ENCODE measurements at places on chromosomes 7 and 10.

- no peak for DNase-seq
- H3K4me1 ChIP-seq: no peaks in the 10 kb centered on the region
- H3K4me3 ChIP-seq: no peak overlapping the region
- no peaks in the 10 kb centered on the region for H3K36me3 ChIP-seq
- no peaks in the 10 kb centered on the region for H3K27me3 ChIP-seq
Measured at GRCh38 chr10:20277820-20278219, 461.6 kb downstream of the PLXDC2 start.

DNA sequence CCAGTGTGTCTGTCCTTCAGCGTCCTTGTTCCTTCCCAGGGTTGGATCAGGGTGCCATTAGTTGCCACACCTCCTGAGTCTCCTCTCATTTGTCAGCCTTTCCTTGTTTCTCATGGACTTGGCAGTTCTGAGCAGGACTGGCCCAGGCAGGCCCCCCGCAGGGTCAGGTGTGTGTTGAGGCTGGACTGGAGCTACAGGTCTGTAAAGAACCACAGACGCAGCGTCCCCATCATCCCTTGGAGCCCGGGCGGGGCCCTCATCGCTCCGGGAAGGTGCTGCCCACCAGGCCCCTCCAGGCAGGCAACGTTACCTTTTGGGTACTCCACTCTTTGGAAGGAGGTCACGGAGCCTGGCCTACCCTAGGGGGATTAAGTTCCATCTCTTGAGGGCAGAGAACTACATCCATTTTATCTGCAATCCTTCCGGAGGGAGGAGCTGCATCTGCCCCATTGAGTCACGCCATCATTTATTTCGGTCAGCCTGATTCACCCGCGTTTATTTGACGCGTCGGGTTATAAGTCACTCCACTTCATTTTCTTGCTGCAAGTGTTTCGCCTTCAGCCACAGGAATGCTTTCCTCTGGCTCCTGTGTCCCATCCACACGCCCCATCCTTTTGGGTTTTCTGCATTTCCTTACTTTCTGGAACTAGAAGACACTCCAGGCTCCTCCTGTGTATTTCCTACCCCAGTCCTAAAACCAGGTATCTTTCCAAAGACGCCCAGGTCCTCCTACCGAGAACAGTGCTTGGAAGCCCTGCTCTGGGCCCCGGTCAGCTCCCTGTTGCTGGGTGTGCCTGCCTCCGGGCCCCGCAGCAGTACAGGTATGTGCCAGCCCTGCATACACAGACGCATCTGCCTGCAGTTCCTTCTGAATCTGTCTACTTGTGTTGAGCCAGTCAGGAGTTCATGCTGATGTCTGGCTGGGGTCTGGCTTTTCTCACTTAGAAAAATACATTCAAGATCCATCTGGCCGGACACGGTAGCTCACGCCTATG, 141.9 kb downstream of the MAD1L1 start:
- DNase-seq: no peak
- no peaks in the 10 kb centered on the region for H3K27me3 ChIP-seq
- H3K27ac ChIP-seq: no peak overlapping the region
- no peaks in the 10 kb centered on the region for H3K4me1 ChIP-seq

GRCh38 chr10:60376221-60377041, 13.2 kb downstream of the ANK3 start:
- no peak overlapping the region for H3K4me3 ChIP-seq
- no peaks in the 10 kb centered on the region for H3K4me1 ChIP-seq
- no peaks in the 10 kb centered on the region for H3K36me3 ChIP-seq
- DNase-seq: no peak
- H3K27ac ChIP-seq: no peak overlapping the region
- no peaks in the 10 kb centered on the region for H3K27me3 ChIP-seq

GRCh38 chr7:14047709-14048399, 58.4 kb upstream of the ETV1 start:
- H3K4me3 ChIP-seq: no peak overlapping the region
- H3K36me3 ChIP-seq: no peaks in the 10 kb centered on the region
- H3K27ac ChIP-seq: no peak overlapping the region
- no peaks in the 10 kb centered on the region for H3K27me3 ChIP-seq

DNA sequence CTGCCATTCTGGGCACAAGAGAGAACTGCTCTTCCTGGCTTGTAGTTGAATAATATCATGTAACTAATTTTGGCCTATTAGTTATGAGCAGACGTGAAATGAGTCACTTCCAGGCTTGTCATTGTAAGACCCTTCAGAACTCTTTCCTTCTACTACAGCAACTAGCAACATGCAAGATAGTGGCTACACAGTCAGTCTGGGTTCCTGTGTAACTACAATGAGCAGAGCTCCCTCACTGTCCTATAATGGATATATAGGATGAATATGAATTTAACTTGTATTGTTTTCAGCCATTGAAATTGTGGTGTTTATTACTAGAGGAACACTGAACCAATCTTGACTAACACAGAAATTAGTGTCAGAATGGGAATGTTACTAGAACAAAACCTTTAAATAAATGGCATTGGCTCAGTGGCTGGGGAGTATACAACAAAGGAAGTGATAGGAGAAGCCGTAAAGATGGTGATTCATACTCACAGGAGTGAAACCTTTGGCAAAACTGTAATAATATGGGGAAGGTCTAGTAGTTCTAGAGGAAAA, 2.9 kb upstream of the MTPN start:
- H3K27me3 ChIP-seq: no peaks in the 10 kb centered on the region
- peak overlapping the region; percentile 89 for H3K4me3 ChIP-seq
- no peaks in the 10 kb centered on the region for H3K36me3 ChIP-seq
- no peak for DNase-seq
- peak overlapping the region; percentile 81 for H3K27ac ChIP-seq

DNA sequence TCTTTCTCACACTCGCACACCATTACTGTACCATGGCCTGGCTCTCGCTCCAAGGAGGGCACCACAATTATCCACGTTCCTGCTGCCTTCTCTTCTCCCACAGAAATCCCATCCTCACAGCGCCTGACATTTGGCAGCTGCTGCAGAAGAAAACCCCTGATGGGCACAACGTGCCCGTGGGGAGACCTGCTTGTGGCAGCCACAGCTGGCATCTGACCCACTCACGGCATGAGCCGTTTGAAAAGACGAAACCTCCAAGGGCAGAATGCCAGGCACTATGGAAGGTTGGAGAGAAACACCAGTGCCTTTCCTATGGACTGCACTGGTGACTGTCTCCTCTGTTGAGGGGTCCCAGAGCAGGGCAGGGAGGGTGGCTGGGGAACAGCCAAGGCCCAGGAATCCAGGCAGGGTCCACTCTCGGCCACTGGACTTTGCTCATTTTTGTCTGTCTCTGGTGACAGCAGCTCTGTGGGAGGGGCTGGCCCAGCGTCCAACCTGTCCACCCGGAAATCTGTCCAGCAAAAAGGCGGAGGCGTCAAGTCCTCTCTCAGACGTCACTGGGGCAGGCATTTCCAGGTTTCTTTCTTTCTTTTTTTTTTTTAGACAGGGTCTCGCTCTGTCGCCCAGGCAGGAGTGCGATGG, 61.0 kb upstream of the MKRN1 start:
- no peaks in the 10 kb centered on the region for H3K36me3 ChIP-seq
- H3K4me3 ChIP-seq: no peak overlapping the region
- DNase-seq: no peak
- H3K27ac ChIP-seq: no peak overlapping the region

DNA sequence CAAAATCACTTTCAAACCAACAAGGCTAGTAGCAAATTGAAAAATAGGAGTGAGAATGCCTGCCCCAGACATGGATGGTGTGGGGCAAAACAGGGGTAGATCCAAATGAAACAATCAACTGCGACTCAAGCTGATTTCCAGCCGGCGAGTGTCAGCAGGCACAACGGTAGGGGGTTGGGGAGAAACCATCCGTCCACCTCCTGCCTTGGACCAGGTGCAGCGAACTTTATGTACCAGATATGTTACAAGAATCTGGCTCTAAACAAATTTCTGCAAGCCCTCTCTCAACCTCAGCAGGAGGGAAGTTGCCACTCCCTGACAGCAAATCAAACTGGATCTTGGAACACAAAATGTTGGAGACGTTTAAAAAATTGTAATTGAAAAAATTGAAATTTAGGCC, 45.2 kb downstream of the PYROXD2 start:
- no peak overlapping the region for H3K4me3 ChIP-seq
- no peaks in the 10 kb centered on the region for H3K36me3 ChIP-seq
- H3K27me3 ChIP-seq: no peaks in the 10 kb centered on the region
- H3K4me1 ChIP-seq: no peaks in the 10 kb centered on the region

- H3K36me3 ChIP-seq: no peaks in the 10 kb centered on the region
- no peaks in the 10 kb centered on the region for H3K4me1 ChIP-seq
Measured at GRCh38 chr10:56920601-56921261, 559.7 kb upstream of the ZWINT start.

DNA sequence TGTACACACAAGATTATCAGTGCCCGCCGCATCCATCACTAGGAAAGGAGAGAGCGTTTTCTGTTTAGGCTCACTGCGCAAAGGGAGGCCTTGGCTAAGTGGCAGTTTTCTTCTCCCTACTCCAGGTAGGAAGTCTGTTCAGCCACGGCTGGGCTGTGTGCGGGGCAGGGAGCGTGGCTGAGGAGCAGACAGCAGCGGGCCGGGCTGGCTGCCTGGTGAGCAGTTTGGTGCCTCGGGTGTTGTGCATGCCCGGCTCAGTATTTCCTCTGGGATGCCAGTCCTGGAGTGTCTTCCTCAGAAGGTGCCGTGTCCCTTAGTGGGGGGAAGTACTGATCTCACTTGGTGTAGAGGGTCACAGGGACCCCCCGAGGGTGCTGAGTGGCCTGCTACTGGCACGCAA, 114.4 kb downstream of the NT5C2 start:
- no peak overlapping the region for H3K27ac ChIP-seq
- H3K36me3 ChIP-seq: peaks cover 24% of the 10 kb centered on the region
- no peak overlapping the region for H3K4me3 ChIP-seq
- H3K4me1 ChIP-seq: no peaks in the 10 kb centered on the region
- no peaks in the 10 kb centered on the region for H3K27me3 ChIP-seq

GRCh38 chr10:96655461-96656197, 64.7 kb downstream of the PIK3AP1 start:
- DNase-seq: no peak
- no peaks in the 10 kb centered on the region for H3K27me3 ChIP-seq
- H3K27ac ChIP-seq: no peak overlapping the region
- peaks cover 6% of the 10 kb centered on the region for H3K4me1 ChIP-seq
- H3K4me3 ChIP-seq: no peak overlapping the region
- no peaks in the 10 kb centered on the region for H3K36me3 ChIP-seq

- no peaks in the 10 kb centered on the region for H3K36me3 ChIP-seq
- no peak overlapping the region for H3K27ac ChIP-seq
- no peaks in the 10 kb centered on the region for H3K27me3 ChIP-seq
- H3K4me3 ChIP-seq: no peak overlapping the region
Measured at GRCh38 chr10:85599081-85599480, 767.5 kb downstream of the GRID1 start.
